ENCODE measurements at places on chromosomes 2 and 18.

GRCh38 chr2:11406267-11406957, 59.5 kb downstream of the E2F6 start:
- DNase-seq: peak; percentile 78

- DNase-seq: peak; percentile 65
These were observed at the start of gene SDC1 for GRCh38 chr2:20224716-20225293. TSS of gene SDC1 (minus strand) at chr2:20225130. CDS start at chr2:20224867, 263 bp downstream.

DNA sequence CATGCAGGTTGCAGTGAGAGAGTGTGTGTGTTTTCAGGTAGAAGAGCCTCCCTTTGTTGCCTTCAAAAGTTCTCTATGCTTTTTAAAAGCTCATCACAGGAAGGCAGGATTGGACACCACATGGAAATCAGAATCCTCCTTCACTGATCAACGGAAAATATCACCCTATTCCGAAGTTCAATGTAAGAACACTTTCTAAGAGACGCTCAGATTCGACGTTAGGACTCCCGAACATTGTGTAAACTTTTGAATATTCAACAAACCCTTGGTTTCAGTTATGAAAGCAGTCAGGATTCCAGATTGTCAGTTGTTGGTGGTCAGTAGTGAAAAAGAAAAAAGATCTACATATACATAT, 561.4 kb upstream of the ID2 start:
- no peak for DNase-seq

- DNase-seq: no peak
These were observed 36.9 kb upstream of the PTMA start for GRCh38 chr2:231671270-231672050.

- DNase-seq: no peak
These were observed 181.4 kb downstream of the SETBP1 start for GRCh38 chr18:44862112-44862511.

GRCh38 chr2:74206180-74206688, 7.8 kb downstream of the MTHFD2 start:
- DNase-seq: peak; percentile 40

GRCh38 chr2:36567711-36568408, 30.1 kb downstream of the FEZ2 start:
- DNase-seq: no peak

DNA sequence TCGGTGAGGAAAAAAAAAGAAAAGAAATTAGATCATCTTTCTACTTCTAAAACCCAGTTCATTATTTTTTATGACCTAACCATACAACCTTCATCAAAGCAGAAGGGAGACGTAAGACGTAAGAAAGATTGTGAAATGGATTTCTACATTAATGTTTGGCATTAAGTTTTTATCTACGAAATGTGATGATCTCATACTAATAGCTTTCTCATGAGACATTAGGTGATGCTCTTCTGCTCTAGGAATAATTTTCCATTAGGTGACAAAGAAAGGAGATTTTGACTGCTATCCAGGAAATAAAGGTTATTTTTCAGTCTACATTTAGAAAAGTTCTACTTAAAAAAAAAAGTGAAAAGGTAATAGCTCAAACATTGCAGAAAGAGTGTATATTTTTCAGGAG, 748.6 kb downstream of the ERBB4 start:
- DNase-seq: no peak

DNA sequence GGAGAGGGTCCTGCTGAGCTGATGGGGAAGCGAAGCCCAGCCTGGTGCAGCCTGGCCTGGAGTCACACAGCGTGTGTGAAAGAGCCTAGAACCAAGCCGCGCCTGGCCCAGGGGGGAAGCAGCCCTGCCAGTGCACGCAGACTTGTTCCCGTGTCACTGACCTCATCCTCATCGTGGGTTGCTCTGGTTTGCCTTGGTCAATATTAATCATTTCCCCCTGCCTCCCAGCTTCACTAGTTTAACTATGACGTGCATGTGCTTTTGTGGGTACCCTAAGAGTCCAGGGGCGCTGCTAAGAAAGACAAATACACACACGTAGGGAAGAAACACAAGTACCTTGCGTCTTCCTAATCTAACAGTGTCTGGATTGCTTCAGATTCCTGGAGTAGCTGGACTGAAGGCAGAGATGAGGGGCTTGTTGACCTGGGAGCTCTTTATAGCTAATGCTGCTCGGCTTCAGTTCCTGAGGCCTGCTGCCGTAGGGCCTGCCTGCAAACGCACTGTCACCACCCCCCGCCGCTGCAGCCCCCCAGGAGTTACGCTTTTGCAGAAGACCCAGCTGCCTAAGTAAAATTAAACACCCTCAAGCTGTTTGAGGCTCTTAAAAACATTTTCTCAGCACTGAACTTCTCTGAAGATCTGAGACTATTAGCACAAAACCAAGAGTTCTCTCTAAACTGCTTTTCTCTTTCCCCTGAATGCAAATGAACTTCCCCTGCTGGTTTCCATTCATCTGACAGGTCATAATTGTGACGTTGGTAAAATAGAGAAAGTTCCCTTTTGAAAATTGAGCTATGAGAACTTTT, 159.2 kb downstream of the FAM210A start:
- DNase-seq: no peak

DNA sequence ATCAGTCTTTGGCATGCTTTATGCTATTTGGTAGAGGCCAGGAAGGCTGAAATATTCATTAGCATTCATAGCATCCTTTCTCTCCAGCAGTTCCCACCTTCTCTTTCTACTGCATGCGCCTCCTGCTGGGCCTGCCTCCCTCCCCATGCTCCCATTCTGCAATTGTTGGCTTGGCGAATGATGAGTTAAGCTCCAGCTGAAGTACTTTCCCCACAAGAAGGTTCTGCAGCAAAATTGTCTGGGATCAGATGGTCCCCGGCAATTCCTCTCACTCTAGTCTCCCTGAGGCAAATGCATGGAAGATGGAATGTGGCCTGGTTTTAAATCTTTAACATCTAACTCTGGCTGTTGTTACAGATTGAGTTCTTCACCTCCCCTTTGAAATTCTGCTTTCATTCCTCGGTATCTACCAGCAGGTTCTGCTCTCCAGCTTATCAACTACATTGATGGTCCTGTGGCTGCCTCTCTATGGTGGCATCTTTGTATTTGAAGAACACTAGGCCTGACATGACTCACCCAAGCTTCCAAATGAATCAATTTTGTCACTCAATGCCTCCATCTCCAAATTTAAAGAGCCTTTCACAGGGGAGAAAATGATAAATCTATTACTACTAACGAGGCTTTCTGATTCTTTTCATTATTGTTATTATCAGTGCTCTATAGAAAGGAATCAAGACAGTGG, 55.9 kb downstream of the KCTD18 start:
- DNase-seq: no peak

DNA sequence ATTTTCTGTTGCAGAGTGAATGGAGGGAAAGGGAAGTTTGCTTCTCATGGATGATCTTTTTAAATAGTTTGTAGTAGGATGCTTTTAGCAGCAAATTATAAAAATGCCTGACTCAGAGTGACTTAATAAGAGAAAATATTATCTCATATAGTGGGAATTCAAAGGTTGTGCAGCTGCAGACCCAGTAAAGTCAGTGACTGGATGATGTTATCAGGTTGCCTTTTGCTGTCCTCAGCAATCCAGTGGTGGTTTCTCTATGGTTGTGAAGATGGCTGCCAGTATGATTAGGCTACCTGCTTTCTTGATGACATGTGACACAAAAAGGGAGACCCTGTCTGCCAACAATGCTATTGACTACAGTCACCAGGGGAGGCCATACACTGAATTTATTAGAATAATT, 184.8 kb downstream of the DIS3L2 start:
- peak; percentile 9 for DNase-seq

- no peak for DNase-seq
These were observed 4.0 kb downstream of the B4GALT6 start for GRCh38 chr18:31680433-31680811.

DNA sequence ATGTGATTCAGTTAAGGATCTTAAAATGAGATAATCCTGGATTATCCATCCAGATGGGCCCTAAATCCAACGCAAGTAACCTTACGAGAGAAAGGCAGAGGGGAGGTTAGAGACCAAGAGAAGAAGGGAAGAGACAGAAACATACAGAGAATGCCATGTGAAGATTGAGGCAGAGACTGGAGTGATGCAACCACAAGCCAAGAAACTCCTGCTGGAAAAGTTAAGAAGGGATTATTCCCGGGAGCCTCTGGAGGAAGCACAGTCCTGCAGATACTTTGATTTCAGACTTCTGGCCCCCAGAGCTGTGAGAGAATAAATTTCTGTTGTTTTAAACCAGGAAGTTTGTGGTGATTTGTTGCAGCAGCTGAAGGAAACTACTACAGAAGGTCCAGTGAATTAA, 992.7 kb downstream of the BCL11A start:
- no peak for DNase-seq

GRCh38 chr2:157696036-157696435, 67.4 kb upstream of the ACVR1C start:
- DNase-seq: peak; percentile 73

- peak; percentile 68 for DNase-seq
These were observed 419.9 kb downstream of the TGIF1 start for GRCh38 chr18:3869848-3870247.

Data from fibroblast of skin of abdomen (primary cell).